Myocyte (in vitro differentiated cells): ENCODE measurements at places on chromosomes 12 and 14. TPM values are rescaled to one million over a fixed set of nuclear protein-coding genes. Genes with fewer than 3 reads are reported as not detected.

- peak; percentile 90 for DNase-seq
Observed at GRCh38 chr14:100321473-100322137, 1.5 kb upstream of the SLC25A47 start.

DNA sequence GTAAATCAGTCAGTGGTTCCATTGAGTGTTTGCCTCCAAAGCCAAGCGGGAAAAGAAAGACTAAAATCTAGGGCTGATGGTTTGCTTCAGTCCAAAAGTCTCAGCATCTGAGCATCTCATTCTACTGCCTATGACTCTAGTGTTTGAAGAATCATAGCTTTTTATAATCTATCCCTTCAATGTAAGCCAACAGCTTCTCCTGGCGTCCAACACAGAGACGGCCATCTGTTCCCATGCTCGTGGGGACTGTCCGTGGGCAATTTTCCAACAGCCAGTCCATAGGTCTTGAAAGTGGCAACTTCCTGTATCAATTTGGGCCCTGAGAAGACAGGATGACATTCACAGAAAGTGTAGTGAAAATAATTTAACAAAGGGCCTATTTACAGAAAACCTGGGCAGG lies 544.4 kb upstream of the TMEM132C start:
- no peak for DNase-seq

DNA sequence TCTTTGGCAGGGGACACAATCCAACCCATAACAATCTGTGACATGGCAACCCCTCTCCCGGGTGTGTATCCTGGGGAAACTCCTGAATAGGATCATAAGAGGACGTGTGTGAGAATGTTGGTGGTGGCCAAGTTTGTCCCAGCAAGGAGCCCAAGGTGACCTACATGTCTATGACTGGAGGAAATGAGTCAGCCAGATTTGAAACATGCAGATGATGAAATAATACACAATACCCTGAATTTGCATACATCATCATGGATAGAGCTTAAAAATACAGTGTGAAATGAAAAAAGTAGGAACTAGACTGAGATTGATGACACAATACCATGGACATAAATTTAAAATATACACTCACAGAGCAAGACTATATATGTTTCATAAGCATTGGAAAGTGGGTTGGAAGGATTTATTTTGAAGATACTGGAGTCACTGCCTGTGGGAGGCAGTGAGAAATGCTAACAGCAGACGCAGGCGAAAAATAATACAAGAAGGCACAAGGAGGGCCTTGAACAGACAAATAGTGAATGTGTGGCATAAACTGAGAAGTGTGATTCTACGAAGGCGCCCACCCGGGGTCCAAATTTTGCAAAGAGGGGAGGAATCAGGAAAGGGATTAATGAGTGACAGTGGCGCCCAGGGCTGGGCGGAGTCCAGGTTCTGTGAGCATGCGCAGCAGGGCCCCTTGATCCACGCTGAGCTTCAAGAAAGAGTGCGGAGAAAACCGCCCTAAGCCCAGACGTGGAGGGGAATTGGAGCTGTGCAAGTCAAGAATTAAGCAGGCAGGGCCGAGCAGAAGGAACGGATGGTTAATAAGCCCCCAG lies 7.0 kb upstream of the MAP1LC3B2 start:
- DNase-seq: no peak

- DNase-seq: no peak
Observed at GRCh38 chr12:106648736-106649135, 65.9 kb downstream of the RFX4 start.

DNA sequence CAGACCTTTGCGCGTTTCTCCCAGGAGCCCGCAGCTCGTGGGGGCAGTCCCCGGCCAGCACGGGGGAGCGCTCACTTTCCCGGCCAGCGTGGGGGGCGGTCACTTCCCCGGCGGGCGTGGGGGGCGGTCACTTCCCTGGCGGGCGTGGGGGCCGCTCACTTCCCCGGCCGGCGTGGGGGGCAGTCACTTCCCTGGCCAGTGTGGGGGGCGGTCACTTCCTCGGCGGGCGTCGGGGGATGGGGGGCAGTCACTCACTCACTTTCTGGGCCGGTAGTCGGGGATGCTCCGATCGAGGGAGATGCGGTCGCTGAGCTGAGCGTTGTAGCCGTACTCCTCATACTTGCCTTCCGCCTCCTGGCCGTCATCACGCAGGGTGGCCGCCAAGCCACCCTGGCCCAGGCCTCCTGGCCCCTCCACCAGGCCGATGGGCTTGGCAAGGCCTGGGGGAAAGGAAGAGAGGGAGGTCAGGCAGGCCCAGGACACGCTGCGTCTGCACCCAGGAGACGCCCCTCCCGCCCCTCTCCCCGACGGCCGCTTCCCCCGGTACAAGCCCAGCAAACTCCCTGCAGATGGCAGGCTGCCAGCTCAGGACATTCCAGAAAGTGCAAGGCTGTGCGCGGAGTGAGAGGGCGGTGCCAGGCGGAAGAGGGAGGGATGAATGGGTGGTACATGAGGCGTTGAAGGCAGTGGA lies 43.3 kb downstream of the GALNT9 start:
- no peak for DNase-seq

- no peak for DNase-seq
Observed at GRCh38 chr12:8089716-8090115, 7.6 kb downstream of the NECAP1 start.

DNA sequence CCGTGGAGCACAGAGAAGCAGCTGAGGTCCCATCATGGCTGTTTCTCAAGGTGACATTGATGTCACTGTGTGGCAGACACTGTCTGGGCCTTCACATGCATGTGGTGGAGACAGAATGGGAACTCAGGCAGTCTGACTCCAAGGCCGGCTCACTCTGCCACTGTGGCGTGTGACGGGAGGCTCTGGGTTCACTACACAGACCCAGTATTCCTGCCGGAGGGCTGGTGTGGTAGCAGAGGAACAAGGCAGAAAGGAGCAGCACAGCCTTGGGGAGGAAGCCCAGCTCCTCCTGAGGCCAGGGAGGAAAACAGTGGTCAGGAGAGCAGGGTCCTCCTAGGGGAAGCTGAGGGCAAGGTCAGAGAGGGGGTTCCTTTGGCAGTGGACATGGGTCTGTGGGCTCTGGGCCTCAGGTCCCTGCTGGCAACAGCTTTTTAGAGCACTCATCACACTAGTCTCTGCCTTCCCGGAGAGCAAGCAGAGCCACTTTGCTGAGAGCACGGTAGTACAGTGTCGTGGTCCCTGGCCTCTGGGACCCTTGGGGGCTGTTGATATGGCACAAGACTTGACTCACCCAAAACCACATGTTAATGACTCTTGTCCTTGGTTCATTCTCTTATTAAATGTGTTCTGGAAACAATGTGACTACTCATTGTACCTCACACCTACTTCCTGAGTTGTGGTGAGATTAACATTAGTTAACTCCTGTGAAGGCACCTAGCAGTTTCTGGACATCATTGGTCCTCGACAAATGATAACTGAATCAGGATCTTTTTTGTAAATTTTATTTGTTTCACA lies 21.3 kb downstream of the DCAF4 start:
- no peak for DNase-seq

DNA sequence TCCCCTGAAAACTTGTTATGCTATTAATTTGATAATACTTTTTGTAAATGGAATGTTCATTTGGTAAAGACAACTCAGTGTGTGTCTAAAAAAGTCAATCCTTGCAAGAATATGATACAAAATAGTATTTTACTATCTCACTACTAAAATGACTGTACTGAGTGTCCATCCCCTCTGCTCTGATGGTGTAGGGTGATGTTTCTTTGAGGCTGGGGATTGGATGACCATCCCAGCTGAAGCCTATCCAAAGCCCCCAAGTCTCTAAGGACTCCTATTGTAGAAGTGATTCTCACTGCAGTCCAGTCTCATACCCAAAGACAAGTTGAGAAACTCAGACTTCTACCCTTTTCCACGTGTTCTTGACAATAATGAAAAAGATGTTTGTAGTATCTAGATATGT lies 1128.4 kb downstream of the BCL11B start:
- no peak for DNase-seq

DNA sequence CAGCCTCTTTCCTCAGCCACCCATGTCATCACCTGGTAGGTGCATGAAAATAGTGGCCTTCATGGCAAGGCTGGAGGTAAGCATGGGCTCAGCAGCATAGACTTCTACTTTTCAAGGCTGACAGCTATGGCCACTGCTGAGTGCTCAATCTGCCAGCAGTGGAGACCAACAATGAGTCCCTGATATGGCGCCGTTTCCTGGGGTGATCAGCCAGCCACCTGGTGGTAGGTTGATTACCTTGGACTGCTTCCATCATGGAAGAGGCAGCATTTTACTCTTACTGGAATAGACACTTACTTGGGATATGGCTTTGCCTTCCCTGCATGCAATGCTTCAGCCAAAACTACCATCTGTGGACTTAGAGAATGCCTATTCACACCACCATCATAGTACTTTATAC lies 39.5 kb upstream of the USP44 start:
- no peak for DNase-seq

DNA sequence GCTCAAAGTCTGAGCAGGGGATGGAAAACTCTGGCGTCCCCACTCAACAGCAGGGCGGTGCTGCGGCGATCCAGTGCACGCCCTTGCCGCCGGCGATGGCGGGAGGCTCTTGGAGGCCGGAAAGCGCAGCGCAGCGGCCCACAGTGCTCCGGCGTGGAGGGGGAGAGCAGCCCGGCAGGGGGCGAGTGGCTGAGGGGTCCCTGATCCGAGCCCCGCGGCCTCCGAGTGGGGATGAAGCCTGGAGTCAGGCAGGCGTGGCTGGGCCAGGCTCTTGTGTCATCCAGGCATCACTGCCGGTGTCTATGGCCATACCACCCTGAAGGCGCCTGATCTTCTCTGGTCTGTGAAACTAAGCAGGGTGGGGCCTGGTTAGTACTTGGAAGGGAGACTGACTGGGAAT lies 183.1 kb downstream of the ALG10 start:
- no peak for DNase-seq

DNA sequence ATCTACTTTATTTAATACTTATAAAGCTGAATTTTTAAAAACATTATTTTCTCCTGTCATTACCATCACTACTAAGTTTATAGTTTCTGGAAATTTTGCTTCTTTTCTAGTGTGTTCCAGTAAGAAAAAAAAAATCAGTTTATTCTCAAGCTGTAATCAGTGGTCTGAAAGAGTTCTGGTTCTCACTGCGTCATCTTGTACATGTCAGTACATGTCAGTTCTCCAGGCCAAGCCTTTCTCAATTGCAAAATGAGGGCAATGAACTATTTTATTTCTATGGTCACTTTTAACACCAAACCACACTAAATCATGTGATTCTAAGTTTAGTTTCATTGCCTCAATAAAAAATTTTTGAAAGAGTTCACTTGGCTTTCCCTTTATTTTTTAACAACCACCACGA lies 468.9 kb upstream of the LRFN5 start:
- no peak for DNase-seq

DNA sequence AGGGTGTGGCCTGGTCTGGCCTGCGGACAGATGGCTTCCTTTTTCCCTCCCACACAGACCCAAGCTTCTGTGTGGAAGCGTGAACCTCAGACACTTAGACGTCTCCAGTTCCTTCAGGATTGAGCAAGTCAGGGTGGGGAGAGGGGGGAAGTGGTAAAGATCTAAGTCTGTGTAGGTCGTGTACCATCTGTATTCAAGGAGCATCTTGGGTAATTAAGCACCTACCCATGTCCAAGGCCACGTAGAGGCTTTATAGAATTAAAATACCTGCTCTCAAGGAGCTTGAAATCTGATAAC lies 1.7 kb downstream of the AVIL start:
- DNase-seq: peak; percentile 37

- no peak for DNase-seq
Observed at GRCh38 chr12:41509271-41510055, 321.3 kb downstream of the PDZRN4 start.

- no peak for DNase-seq
Observed at GRCh38 chr14:81681541-81681940, 147.9 kb upstream of the SEL1L start.

- DNase-seq: no peak
Observed at GRCh38 chr14:104651876-104652260, 37.5 kb upstream of the INF2 start.

GRCh38 chr12:49253033-49253623 lies 11.8 kb upstream of the TUBA1C start:
- DNase-seq: no peak

DNA sequence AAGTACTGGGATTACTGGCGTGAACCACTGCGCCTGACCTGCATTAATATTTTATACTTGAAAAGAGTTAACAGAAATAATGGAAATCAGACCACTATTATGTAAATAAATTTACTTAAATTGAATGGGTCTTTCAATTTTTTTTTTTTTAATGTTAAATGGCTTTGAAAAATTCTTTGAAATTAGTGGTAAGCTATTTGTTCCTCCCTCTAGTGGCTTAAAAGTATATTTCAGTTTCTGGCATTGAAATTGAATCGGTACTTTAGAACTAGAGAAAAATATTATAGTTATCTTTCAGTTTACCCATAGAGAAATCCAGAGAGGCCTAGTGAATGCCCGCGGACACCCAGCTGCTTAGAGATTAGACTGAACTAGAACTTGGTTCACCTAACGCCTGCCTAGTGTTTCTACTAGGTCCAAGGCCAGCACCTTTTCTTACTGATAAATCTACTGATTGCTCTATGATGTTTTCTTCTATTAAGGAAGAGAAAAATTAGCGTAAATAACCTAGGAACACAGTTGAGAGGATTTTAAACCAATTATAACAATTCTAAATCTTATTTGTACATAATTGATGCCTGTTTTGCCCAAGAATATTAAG lies 106.5 kb downstream of the EML1 start:
- DNase-seq: peak; percentile 33

DNA sequence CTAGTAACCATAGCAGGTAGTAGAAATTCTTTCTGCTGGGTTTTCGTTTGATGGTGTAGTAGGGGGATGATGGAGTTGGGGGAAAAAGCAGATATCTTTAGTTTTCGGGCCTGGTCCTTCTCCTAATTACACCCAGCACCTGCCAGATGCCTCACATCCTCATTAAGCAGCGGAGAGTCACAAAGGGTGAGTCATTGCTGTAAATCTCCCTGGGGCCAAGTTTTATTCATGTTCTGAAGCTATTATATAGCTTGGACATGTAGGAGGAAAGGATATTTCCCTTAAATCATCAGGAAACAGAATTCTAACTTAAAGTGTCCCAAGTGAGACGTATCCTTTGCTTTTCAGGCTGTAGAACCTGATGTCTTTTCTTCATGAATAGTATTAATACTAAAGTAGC lies 4.9 kb upstream of the NECAP1 start:
- DNase-seq: peak; percentile 26

GRCh38 chr12:108839890-108840230 lies 17.5 kb downstream of the SSH1 start:
- peak; percentile 55 for DNase-seq

DNA sequence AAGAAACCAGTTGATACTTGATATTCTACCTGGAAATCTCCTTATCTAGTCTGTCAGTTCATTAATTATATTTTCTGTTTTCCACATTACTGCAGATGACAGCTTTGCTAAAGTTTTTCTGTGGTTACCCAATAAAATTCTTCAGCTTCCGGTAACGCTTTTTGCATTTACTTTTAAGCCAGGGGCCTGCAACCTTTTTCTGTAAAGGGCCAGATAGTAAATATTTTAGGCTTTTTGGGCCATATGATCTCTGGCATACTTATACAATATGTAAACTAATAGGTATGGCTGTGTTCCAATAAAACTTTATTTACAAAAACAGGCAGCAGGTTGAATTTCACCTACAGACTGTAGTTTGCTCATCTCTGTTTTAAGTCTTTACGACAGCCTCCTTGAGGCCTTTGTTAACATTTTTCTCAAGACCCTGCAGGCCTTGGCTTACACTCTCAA lies 48.3 kb downstream of the SPATS2 start:
- no peak for DNase-seq

- DNase-seq: no peak
Observed at GRCh38 chr12:18439541-18439940, 178.2 kb downstream of the PIK3C2G start.

- no peak for DNase-seq
Observed at GRCh38 chr14:54377501-54377900, 19.3 kb upstream of the CDKN3 start.

Gene KRT77
- not detected in 2 replicates for total RNA-seq

Gene PIWIL1
- total RNA-seq: not detected in 2 replicates

Gene KRT74
- not detected in 2 replicates for total RNA-seq

Gene TMEM119
- 34.4 and 55.5 TPM in 2 replicates for total RNA-seq
